ENCODE measurements at places on chromosomes 1 and 21.

DNA sequence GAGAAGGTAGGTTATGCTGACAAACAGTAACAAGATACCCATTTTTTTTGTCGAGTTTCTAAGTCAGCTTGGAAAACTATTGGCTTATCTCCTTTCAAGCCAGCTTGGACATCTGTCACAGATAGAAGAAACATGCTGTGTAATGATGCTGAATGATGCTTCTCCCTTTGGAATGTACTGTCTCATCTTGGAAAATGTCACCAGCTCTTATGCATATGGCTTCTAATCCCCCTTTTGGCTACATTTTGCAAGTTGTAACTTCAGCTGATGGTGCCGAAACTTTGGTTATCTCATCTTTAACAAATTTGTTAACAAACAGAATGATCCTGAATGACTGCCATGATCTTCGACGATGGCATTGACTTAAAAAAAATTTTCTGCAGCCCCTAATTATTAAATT is 68.8 kb upstream of the ST6GALNAC3 start:
- no peak for DNase-seq

DNA sequence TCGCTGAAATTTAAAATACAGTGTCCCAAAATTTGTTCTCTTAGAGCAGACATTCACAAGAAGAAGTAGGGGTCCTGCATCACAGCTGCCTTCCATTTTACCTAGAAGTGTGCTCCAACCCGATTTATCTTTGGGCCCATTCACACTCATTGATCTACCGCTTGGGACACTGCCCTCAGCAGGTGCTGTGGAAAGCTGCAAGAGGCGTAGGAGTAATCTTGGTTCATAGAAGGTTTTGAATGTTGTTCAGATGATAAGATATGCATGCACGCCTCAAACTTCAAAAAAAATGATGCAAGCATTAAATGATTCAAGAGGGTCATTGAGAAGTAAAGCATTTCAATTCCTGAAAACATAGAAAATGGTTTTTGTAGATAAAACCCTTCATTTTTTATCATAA is 18.6 kb upstream of the C1orf105 start:
- DNase-seq = no peak

DNA sequence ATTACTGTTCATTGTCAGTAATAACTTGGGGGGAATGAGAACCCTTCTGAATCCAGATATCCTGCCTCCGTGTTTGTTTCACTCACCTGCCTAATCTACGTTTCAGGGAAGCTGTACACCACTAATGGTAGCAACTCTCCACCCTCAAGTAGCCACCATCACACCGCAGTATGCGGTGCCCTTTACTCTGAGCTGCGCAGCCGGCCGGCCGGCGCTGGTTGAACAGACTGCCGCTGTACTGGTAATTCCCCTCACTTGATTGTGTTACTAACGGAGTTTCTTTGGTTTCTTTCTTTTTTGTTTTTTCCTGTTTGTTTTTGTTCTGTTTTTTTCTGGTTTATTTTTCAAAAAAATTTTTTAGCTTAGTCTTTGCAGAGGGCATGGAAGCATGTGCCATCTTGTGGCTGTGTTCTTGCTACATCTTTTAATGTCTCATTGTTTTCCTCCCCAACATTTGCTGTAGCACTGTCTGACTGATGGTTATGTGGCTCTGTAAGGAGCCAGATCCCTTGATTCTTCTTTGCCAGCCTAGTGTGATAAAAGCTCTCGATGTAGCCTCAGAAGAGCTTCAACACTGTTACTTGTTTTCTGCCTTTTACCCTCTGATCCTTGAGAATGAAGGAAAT is 15.9 kb upstream of the OLFML3 start:
- DNase-seq = no peak

GRCh38 chr1:33045246-33045645 is 8.6 kb upstream of the AK2 start:
- no peak for DNase-seq

DNA sequence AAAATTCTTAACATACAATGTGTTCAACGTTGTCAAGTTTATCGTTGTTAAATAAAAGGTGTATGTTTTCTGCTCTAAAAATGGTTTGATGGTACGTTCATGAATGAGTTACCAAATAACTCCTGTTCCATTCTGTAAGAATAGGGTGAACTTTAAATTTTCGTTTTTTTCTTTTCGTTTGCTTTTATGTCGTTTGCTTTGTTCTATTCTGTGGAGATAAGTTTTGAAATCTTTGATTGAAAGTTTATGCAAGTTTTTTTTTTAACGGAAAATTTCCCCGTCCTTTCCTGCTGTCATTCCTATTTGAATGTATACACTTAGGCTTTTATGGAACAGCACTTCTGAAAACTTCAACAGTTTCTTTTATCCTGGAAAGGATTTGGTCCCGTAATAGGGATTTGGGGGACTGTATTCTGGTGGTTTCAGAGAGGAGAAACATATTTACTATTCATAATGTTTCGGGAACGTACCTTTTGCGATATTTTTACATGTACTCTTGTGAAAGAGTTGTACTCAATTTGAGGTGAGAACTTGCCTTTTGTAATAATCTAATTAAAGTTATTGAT is 1.7 kb downstream of the DR1 start:
- peak; percentile 39 for DNase-seq

- DNase-seq = peak; percentile 86
These were observed 76.3 kb downstream of the UCK2 start for GRCh38 chr1:165903672-165904071.
